ENCODE measurements at places on chromosomes 3 and 15. TPM values are rescaled to one million over a fixed set of nuclear protein-coding genes. Genes with fewer than 3 reads are reported as not detected.

Gene P2RY1
- 6.4 TPM for total RNA-seq

Gene CHL1
- 0.04 TPM for total RNA-seq

Gene NANOGP8
- total RNA-seq = 91.5 TPM

- H3K27ac ChIP-seq = no peak overlapping the region
- DNase-seq = no peak
- no peaks in the 10 kb centered on the region for H3K27me3 ChIP-seq
- no peaks in the 10 kb centered on the region for H3K4me1 ChIP-seq
Measured at GRCh38 chr3:128405554-128406277, 61.0 kb downstream of the DNAJB8 start.

- H3K27me3 ChIP-seq = no peaks in the 10 kb centered on the region
- no peak overlapping the region for H3K27ac ChIP-seq
- H3K4me3 ChIP-seq = no peak overlapping the region
- H3K36me3 ChIP-seq = peaks cover 19% of the 10 kb centered on the region
Measured at GRCh38 chr15:31867536-31868442, 162.5 kb upstream of the CHRNA7 start.

GRCh38 chr3:157109267-157110141 is 50.4 kb downstream of the CCNL1 start:
- no peaks in the 10 kb centered on the region for H3K27me3 ChIP-seq
- no peak overlapping the region for H3K4me3 ChIP-seq
- no peaks in the 10 kb centered on the region for H3K36me3 ChIP-seq
- peaks cover 5% of the 10 kb centered on the region for H3K4me1 ChIP-seq
- no peak for DNase-seq

- no peak for DNase-seq
- no peak overlapping the region for H3K27ac ChIP-seq
- peaks cover 7% of the 10 kb centered on the region for H3K36me3 ChIP-seq
- H3K27me3 ChIP-seq = no peaks in the 10 kb centered on the region
Measured at GRCh38 chr3:178117641-178118040, 418.6 kb upstream of the KCNMB2 start.

DNA sequence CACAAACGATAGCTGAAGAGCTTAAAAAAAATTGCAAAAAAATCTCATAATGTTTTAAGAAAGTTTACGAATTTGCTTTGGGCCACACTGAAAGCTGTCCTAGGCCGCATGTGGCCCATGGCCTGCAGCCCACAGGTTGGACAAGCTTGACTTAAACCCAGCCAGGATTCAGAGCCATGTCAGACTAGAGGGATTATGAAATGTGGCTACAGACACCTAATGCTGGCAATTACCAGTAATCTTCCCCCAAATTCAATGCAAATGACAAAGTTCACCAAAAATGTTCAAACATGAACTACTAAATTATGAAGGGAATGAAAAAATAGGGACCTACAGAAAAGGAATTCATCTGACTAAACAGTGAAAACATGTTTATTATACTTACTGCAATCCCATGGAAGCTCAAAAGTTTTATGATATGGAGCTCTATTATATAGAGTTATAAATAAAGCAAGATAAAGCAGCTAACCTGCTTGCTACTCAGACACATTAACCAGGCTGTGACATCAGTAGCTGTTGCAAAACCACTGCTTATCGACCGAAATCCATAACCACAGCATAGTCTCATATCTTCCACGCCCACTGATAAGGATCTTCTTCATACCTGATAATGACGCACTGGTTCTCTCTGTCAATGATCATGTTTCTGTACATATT is 49.2 kb downstream of the LDHAL6B start:
- no peaks in the 10 kb centered on the region for H3K4me1 ChIP-seq
- DNase-seq = no peak
- no peak overlapping the region for H3K27ac ChIP-seq
- no peaks in the 10 kb centered on the region for H3K36me3 ChIP-seq
- H3K27me3 ChIP-seq = no peaks in the 10 kb centered on the region
